AG04449 (cell line): ENCODE measurements at places on chromosomes 2 and 18.

DNA sequence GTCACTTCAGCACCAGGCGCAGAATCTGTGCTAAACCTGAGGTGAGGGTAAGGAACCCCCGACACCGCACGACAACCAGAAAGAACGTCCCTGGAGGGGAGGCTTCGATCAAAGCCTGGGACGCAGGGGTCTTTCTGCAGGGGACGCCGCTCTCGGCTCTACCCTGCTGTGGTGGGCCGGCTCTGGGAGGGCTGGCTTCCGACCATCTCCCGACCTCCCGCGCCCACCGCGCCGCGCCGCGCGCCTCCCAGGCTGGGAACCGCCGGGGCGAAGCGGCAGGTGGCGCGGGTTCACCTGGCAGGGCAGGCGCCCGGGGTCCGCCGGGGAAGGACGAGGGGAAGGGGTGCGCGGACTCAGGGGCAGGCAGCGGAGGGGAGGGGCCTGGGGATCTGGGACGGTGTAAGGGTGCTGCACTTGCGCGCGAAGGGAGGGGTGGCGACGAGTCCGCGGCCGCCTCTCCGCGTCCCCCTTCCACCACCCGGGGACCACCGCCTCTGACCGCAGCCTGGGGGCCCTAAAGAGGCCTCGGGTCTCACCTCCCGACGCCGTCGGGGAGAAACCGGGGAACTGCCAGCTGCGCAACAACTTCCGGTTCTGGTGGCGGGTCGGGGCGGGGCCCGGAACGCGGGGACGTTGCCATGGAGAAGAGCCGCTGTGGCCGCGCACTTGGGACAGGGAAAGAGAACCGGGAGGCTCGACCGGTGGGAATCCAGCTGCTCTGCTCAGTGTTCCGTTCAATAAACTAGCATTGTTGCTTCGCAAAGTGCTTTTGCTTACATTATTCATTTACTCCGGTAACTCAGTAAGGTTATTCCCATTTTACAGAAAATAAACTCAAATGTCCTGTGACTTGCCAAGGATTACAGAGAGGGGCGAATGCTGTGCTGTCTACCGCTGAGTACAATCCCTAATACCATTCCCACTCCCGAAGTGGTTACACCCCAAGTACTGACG is at the start of gene ZNF396:
Gene ZNF396, minus strand, starts transcription at position 596 of the 954 bp plus-strand sequence. CDS start 3,045 bp downstream, outside the sequence.
- DNase-seq, result no peak

- no peak for DNase-seq
These were observed 5.0 kb downstream of the B3GNT2 start for GRCh38 chr2:62200868-62201267.

DNA sequence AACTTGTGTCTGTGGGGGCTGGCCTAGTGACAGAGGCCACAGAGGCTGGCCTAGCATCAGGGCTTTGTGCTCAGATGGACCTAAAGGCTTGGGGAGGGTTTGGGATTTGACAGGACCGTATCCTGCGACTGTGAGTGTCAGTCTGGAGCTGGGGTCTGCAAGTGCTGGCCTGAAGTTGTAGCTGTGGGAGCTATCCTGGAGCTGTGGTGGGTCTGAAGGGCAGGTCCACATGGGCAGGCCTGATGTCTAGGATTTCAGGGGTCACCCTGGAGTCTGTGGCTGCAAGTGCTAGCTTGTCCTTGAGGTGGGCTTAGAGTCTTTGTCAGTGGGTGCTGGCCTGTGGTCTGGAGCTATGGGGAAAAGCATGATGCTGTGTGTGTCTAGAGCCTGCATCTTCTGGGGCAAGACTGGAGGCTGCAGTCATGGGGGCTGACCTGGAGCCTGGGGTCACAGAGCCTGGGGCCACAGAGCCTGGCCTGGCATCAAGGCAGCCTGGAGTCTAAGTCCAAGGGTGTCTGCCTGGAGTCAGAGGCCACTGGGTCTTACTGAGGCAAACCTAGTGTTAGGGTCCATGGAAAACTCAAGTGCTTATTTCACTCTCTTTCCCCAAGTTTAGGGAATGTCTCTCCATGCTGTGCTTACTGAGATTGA is 3.6 kb downstream of the REG3A start:
- DNase-seq, result no peak

- no peak for DNase-seq
These were observed 706 bp upstream of the BCL11A start for GRCh38 chr2:60554074-60554645.

GRCh38 chr2:3557639-3558204 is 411 bp downstream of the RNASEH1 start:
- no peak for DNase-seq

DNA sequence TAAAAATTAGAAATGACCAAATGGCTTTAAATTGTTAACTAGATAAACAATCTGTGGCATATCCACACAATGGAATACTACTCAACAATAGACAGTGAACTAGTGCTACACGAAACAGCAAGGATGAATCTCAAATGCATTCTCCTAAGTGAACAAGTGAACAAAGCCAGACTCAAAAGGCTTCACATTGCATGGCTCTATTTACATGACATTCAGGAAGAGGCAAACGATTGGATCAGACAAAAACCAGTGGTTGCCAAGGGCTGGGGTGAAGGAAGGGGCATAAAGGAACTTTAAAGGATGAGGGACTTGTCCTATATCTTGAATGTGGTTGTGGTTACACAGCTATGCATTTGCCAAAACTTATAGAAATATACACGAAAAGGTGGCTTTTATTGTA is 184.3 kb downstream of the RPIA start:
- DNase-seq, result no peak

- DNase-seq, result no peak
These were observed 220.4 kb upstream of the CWC22 start for GRCh38 chr2:180227461-180227860.

- DNase-seq, result no peak
These were observed 50.1 kb downstream of the MBP start for GRCh38 chr18:77082316-77082955.

- DNase-seq, result no peak
These were observed 19.5 kb downstream of the SIGLEC15 start for GRCh38 chr18:45844938-45845337.

DNA sequence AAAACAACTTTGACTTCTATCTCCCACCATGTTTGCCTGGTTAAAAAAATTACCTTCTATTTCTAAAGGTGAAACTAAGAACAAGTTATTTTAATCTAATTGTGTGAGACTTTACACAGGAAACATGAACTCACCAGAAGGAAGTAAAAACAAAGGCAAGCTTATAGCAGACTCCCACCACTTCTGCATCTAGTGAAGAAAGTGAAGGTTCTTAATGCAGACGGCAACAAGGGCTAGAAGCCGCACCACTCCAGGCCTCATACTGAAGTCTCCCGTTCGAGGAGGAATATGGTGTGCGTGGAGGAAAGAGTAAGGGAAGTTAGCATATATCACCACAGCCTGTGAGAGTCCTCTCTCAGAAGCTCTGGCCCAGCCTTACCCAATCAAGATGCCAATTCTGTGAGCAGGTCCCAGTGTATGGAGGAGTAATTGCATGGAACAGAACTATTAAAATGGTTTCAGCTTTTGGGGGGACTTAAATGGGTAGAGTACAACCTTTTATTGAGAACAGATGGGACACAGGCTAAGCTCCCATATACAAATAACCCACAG is 958.7 kb downstream of the BCL11A start:
- no peak for DNase-seq

GRCh38 chr2:26537069-26537825 is 59.3 kb upstream of the OTOF start:
- no peak for DNase-seq

DNA sequence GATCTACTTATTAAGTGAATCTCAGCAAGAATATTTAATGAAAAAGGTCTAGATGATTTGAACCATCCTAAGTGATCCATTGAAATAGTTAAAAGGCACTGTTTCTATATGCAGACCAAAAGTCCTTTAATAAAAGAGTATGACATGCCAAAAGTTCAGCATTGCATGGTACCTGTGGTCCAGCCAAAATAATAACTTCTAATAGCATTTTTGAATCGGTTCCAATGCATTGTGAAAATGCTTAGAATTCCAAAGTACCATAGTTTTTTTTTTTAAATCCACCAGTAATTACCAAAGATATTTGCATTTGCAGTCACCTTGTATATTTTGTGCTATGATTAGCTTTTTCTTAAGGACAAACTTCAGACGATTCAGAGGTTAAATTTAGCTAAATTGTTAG is 79.9 kb downstream of the NYAP2 start:
- DNase-seq, result no peak

DNA sequence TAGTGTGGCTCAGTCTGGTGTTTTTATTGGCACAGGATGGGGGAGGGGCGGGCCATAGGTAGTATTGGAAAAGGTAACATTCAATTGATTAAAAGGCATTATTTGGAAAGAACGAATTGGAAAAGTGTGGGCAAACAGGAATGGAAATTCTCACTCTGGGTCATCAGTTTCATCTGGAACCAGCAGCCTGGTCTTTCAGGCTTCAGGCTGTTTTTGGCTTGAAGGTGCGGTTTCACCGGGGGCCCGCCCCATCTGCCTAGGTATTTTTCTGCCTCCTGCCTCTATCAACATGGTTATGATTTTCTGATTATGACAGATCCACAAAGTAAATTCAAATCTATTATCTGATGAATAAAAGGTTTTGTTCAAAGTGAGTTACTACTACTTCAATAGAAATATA is 59.5 kb upstream of the CD28 start:
- no peak for DNase-seq

- no peak for DNase-seq
These were observed 26.3 kb downstream of the MBP start for GRCh38 chr18:77106331-77106730.

GRCh38 chr2:225117051-225117716 is 74.9 kb upstream of the DOCK10 start:
- DNase-seq, result no peak

- no peak for DNase-seq
These were observed 21.5 kb downstream of the ITGB1BP1 start for GRCh38 chr2:9401646-9402371.

DNA sequence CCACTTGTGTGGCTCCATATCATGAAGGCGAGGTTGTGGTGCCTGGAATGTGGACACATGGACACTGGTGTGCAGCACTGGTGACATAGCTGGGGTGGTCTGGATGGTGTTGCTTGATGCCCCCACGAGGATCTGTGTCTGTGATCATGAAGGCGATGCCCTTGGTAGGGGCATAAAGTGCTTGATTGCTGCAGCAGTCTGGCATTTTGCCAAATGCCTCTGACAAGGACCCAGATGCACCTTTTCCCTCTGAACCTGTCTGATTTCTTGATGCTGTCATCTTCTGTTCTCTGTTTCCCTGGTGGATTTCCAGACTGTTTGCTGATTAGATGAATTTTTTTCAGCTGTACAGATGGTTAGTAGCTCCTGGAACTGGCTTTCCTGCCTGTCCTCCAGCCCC is 752.0 kb upstream of the HS6ST1 start:
- no peak for DNase-seq

DNA sequence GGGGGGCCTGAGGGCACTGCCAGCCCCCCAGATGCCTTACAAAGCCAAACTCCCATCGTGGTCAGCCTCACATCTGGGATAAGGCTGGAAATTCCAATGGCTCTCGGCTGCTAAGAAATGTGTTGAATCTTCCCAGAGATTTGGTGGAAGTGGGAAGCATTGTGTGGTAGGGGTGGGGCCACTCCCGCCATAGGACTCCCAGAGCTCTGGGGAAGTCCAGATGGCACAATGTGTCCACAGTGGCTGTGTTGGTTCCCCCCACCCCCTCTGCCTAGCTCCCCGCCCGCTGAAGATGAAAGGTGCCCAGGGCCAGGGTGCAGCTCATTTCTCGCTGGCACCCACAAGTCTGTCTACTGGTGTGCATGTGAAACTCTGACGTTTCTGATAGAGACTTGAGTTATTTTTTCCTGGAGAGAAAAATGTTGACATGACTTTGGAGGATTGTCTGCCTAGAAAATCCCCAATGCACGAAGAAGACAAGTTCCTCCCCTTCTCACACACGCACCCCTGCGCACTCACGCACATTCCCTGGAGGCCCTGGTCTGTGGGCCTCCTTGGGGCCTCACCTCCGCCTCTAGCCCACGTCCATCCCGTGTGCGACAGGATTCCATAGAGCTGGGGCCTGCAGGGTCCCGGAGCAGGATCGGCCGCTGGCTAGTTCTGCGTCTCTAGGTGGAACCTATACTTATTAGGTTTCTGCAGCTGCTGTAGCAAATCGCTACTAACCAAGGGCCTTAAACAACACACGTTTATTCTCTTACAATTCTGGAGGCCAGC is 199.1 kb downstream of the ZFP36L2 start:
- no peak for DNase-seq

DNA sequence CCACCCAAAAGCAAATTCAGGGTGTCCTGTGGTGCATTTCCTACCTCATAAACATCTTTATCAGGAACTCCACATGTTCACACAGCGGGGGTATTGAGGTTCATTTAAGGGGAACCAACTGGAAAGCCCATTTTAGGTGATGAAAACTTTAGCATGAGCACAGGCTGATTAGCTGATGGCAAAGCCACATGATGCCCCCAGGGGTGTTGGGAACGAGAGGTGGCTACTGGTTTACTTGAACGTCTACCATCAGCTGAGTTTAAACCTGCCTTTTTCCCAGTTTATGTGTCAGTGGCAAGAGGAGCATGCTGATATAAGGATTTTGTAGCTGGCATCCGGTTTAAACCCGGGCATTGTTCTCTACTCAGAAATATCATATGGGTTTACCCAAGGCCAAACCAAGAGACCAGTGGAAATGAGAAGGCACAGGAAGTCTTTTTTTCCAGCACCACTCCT is 54.5 kb upstream of the UPP2 start:
- DNase-seq, result no peak

DNA sequence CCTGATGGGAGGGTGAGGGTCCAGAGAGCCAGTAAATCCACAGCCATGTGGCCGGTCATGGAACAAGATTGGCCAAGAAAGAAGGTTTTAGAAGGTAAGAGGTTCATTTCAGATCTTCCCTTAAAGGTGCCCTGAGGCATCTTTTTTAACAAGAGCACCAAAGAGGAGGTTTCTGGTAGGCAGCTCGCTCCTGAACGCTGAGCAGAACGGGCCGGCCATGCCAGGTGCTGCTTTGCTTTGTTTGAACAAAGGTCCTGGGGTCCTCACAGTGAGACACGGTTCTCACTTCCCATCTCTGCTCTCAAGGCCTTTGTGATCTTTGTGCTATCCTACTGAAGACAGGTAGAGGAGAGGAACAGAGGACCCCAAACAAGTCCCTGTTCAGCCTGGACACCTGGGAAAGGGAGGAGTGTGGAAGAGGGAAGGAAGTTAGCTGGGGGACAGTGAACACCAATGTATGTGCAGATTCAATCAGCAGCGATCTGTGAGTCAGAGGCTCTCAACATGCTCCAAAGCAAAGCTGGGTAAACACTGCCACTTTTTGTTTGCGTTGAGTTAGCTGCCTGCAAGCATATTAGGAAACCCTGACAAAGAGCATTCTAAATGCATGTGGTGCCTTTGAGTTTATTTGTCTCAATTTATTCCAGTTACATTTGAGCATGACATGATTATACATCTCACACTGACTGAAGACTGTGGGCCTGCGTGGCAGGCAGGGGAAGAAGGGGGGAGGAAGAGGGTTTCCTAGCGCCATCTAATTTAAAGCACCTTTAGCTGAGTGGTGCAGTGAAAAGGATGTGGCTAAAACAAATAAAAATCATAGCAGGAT is 102.4 kb downstream of the ASB1 start:
- peak; percentile 55 for DNase-seq

- no peak for DNase-seq
These were observed 31.3 kb upstream of the AFTPH start for GRCh38 chr2:64492821-64493220.

GRCh38 chr2:144801766-144802165 is 281.8 kb upstream of the ZEB2 start:
- DNase-seq, result peak; percentile 65

GRCh38 chr2:176093145-176093897 is 800 bp downstream of the HOXD13 start:
- no peak for DNase-seq
